ENCODE measurements at places on chromosomes 2 and 18. TPM values are rescaled to one million over a fixed set of nuclear protein-coding genes. Genes with fewer than 3 reads are reported as not detected.

ZSWIM2 gene
- total RNA-seq: not detected

CCDC74B gene
- 0.19 TPM for total RNA-seq

DNA sequence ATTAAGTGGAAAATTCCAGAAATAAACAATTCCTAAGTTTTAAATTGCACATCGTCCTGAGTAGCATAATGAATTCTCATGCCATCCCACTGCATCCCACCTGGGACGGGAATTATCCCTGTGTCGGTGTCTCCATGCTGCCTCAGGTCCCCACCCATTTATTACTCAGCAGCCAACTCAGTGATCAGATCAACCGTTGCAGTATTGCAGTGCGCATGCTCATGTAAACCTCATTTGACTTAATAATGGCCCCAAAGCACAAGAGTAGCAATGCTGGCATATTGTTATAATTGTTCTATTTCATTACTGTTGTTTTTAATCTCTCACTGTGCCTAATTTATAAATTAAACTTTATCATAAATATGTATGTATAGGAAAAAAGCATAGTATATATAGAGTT is 214.4 kb downstream of the METTL4 start:
- no peaks in the 10 kb centered on the region for H3K27me3 ChIP-seq
- no peak for DNase-seq
- no peaks in the 10 kb centered on the region for H3K36me3 ChIP-seq
- H3K4me1 ChIP-seq: no peaks in the 10 kb centered on the region

- no peak for DNase-seq
- no peaks in the 10 kb centered on the region for H3K36me3 ChIP-seq
- no peaks in the 10 kb centered on the region for H3K4me1 ChIP-seq
- H3K27me3 ChIP-seq: no peaks in the 10 kb centered on the region
- H3K4me3 ChIP-seq: no peak overlapping the region
These were observed 208.4 kb upstream of the TMEM200C start for GRCh38 chr18:6103741-6104140.

GRCh38 chr18:24600076-24600654 is 139.7 kb downstream of the HRH4 start:
- DNase-seq: no peak
- H3K4me1 ChIP-seq: no peaks in the 10 kb centered on the region
- H3K27me3 ChIP-seq: no peaks in the 10 kb centered on the region
- H3K36me3 ChIP-seq: no peaks in the 10 kb centered on the region
- no peak overlapping the region for H3K27ac ChIP-seq

DNA sequence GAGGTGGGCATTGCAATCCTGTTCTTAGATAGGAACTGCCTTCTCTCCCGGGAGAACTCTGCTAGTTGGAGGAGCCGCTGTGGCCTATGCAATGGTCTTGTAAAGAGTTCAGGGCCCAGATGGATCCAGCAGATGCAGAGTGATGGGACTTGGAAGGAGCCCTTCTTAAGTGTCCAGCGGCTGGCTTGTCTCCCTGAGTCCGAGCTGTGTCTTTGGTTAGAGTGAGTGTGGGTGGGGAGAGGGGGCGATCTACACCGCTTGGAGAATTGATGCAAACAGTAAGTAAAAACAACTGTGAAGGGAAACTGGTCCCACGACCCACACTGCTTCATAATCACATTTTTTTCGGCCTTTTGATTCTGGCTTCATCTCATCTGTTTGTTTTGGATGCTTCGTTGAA is 89.8 kb upstream of the CYRIA start:
- no peaks in the 10 kb centered on the region for H3K27me3 ChIP-seq
- H3K4me1 ChIP-seq: peaks cover 7% of the 10 kb centered on the region
- H3K27ac ChIP-seq: no peak overlapping the region
- H3K4me3 ChIP-seq: no peak overlapping the region
- no peak for DNase-seq
